ENCODE measurements at places on chromosomes 2 and 18.

GRCh38 chr2:240902615-240903041, 3.5 kb upstream of the CROCC2 start:
- DNase-seq = no peak

GRCh38 chr2:127942002-127942401, 56.2 kb upstream of the AMMECR1L start:
- no peak for DNase-seq

- DNase-seq = no peak
Measured at GRCh38 chr2:9984217-9984739, 32.8 kb downstream of the GRHL1 start.

DNA sequence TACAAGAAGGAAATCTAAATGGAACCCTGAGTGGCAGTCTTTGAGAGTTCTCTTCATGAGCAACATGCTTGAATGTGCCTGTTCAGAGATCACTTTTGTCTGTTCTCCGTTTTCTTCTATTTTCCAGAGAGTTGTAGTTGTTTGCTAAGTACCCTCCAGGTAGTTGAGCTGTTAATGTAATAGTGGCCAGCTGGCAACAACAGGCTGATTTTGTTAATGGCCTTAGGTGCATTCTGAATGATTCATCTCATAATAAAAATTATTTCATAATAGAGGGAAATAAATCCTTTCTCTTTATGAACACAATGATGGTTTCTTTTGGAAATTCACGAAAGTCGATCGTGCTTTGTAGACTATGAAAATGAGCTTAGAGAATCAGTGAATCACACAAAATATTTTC, 136.8 kb downstream of the LRP1B start:
- no peak for DNase-seq

GRCh38 chr18:45481821-45482220, 133.5 kb upstream of the SLC14A2 start:
- no peak for DNase-seq

DNA sequence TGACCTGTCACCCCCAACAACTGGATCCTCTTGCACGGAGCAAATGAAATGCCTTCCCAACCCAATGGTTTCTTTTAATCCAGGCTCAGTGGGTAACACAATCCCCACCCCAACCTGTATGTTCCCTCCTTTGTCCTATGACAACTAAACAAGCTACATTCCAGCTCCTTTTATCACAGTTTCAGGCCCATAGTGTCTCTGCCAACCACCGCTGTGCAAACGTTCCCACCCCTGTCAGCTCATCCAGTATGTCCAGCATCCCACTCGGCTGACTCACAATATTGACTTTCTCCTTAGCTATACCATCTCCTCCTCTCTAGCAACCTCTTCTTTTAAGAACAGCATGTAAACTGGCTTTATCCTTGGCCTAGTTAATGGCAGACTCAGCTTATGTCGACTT, 117.9 kb upstream of the PPP1CB start:
- DNase-seq = no peak

DNA sequence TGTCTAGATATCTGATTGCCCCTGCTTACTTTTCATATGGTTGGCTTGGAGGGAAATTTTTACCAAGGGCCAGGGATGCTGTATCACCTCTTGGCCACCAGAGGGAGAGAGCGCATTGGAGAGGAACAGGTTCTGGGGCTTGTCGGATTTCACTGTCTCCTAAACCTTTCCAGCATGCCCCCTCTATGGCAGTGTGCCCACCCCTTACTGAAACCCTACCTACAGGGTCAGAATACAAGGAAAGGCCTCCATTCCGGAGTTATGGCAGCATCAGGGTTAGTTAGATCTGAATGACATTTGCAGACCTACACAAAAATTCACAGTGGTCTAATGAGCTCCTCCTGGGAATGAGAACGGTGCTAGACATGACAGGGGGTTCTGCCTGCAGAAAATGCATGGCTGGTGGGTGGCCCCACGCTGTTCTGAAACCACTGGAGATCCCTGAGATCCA, 5.8 kb downstream of the SLC14A2 start:
- DNase-seq = no peak

- no peak for DNase-seq
Measured at GRCh38 chr2:201132518-201132917, 16.6 kb downstream of the CFLAR start.

DNA sequence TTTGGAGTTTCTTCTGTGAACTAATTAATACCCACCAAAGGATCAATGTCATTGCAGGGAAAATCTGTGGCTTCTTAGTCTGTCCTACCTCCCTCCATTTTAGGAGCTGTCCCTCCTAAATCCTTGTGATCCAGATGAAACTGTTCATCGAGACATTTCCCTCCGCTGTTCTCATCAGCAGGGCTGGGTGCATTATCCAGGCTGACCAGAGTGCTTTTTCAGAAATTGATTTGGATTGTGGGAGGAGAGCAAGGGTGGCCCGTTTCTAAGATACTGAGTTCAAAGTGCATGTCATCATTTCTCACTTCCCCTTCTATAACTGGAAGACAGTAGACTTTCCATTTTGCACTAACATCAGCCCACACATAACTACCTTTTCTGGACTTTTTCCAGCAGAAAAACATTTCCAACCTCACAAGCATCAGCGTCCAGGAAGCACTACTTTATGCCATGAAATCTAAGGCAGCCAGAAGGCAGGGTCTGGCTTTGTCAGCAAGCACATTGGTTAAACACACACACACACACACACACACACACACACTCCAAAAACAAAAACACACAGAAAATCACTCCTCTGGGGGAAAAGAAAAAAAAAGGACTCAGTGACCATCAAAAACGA, 94.1 kb downstream of the ANKRD44 start:
- no peak for DNase-seq

GRCh38 chr2:127155028-127155581, 48.2 kb upstream of the BIN1 start:
- DNase-seq = peak; percentile 67

GRCh38 chr2:104521247-104521646, 332.7 kb upstream of the POU3F3 start:
- no peak for DNase-seq

DNA sequence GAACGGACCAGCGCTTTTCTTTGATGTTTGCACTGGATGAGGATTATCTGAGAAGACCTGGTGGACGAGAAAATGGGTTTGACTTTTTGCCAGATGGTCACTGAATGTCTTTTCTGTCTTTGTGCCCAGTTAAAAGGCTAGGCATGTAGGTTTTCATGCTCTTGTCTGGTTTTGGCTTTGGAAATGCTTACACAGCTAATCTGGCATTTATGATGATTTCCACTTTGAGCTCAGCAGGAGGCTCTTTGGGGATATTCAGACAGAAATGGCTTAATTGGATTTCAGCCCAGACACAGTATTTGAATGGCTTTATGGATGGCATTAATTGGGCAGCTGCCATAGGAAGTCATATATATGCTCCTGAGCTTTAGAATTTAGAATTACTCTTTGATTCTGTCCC, 59.6 kb downstream of the NCK2 start:
- no peak for DNase-seq

- DNase-seq = peak; percentile 87
Measured at GRCh38 chr18:12645751-12646203, 12.1 kb downstream of the SPIRE1 start.

DNA sequence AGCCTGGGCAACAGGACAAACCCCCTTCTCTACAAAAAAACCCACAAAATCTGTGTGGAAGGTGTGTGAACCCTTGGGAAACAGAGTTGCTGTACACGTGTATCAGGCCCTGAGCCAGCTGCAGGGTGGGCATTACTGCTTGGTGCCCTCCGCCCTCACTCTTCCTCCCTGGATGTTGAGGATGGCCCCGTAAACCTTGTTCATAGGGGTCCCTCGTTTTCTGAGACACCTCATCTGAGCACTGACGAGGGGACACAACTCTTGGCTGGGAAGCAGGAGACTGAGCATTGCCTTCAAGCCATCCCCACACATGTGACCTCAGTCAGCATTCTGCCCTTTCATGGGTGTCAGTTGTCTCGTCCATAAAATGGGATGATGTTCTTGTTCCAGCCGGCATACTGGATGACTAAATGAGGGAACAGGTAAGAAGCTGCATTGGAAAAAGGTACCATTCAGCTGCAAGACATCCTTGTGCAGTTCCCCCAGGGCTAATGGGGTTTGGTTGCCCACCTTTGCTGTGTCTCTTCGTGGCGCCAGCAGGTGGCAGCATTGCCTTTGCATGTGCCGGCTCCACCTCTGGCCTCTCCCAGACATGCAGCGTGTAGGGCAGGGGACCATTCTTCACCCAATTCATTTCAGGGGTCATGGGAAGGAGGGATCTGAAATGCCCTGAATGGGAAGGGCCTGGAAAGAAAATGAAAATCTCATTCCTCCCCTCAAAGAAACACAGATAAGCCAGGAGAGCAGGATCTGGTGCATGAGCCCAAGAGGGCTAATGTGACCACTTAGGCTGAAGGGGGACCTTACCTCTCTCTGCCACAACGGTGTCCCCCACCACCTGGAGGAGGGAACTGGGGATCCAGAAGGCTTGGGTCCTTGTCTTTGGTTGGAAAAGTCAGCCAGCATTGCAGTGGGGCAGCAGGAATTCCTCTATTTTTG, 36.4 kb upstream of the HAAO start:
- peak; percentile 62 for DNase-seq

DNA sequence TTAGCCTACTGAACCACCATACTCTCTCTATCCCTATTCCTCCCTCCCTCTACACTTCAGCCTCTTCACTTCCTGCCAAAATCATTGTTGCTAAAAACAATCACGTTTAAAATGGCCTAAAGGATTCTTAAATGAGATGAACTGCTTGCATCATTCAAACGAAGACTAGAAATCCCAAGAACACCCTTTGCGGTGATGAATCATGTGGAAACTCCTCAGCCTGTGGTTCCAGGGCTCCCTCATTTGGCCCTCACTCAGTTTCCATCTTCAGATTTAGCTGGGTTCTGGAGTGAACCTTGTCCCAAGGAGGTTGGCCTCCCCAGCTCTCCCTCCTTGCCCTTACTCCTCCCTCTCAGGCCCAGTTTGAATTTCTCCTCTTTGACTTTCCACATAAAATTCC, 125.6 kb upstream of the CDC42EP3 start:
- no peak for DNase-seq

- no peak for DNase-seq
Measured at GRCh38 chr2:241087420-241088268, 14.4 kb downstream of the MTERF4 start.
